ENCODE measurements at places on chromosomes 7 and 10.

DNA sequence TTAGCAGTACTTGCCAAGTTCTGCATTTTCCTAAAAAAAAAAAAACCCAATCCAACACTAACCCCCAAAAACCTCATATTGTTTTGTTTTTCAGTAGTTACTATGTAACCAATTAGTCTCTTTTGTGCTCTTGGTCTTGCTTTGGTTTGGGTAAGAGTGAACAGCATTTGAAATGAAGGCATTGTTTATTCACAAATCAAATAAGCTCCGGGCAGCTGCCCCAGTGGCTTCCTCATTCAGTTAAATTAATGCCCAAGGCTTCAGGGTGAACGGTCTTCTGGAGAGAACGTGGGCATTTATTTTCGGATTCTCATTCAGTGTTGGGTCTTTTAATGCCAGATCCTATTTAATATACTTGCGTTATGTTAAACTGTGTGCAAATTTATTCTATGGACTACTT, 108.7 kb downstream of the GFRA1 start:
- DNase-seq, result no peak

DNA sequence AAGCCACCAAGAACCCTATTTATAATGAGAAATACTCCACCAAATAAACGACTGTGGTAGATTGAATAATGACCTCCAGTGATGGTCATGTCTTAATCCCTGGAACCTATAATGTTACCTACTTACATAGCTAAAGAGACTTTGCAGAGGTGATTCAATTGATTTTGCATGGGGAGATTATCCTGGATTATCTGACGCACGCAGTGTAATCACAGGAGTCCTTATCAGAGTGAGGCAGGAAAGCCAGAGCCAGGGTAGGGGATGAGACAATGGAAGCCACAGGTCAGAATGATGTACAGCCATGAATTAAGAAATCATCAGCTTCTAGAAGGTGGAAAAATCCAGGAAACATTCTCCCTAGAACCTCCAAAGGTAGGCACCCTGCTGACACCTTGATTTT, 286.4 kb upstream of the SP4 start:
- no peak for DNase-seq

GRCh38 chr7:117889611-117890010, 16.4 kb upstream of the CTTNBP2 start:
- DNase-seq, result no peak

DNA sequence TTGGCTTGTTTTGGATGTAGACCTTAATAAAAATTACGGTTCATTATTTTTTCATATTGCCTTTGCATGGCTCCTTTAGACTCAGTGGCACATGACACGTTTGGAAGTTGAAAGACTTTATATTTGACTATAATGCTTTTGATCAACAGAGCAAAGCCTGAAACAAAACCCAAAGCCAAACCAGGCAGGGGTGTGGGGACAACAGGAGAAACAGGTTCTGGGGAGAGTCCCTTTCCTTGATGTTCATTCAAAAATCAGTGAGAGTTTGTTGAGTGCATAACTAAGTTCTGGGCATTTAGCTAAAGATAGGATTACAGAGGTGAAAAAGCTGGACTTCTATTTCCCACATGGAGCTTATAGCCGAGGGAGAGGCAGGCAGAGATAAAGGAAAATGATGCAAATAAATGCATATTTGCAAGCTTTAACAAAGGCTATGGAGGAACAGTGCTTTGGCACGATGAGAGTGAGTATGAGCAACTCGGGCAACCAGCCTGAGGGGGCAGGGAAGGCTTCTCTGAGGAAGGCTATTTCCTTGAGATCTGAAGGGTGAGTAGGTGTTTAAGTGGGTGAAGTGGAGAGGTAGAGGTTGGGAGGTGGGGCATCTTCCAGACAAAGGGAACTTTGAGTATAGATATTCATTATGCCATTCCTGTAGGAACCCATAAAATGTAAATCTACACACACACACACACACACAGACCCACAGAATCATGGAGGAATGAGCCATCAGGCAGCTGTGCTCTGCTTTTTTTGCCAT, 34.5 kb upstream of the PDZD8 start:
- no peak for DNase-seq

DNA sequence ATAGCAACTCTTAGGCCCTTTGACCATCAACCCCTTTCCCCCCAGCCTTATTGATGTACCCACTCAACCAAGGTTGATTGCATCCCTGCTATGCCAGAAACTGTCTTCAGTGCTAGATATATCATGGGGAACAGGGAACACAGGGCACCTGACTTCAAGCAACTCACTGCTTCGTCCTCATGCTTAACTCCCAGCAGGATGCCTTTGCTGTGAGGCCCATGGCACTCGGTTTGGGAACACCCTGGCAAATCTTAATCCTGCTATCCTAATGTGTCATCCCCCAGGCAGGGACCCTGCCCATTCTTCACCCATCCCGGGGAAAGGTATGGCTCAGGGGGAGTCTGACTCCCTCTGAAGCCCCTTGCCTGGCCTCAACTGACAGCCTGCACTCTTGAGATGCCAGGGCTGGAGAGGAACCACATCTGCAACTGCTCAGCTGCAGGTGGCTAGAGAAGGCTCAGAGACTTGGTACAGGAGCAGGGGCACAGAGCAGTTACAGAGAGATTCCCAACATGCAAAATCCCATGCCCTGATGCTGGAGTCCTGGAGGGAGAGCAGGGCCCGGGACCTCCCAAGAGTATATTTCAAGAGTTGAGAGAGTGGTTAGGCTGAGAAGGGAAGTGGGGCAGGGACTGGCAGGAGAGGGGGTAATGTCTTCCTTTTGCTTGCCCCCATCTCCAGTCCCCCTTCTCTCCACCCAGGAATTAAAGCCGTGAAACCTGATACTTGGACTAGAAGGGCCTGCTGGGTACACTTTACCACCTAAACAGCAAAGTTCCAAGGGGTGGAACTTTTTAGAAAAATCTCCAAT, 2.4 kb upstream of the UNC5B start:
- no peak for DNase-seq

GRCh38 chr10:8072211-8072610, 17.7 kb downstream of the GATA3 start:
- no peak for DNase-seq

DNA sequence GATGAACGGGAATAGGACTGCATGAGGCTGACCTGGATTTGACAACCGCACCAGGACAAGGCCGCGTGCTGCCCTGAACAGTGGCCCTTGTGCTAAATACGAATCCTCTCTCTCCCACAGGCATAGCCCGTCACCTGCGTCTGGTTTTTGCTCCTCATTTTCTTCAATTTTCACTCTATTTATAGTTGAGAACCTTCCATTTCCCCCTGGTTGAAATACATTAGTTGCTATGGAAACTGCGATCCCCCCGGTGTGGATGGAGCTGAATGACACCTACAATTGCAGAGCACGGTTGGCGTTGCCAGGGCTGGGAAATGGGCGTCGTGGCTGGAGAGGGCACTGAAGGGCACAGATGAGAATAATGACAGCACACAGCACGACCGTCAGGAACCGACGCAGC, 158.6 kb upstream of the PITRM1 start:
- DNase-seq, result no peak

DNA sequence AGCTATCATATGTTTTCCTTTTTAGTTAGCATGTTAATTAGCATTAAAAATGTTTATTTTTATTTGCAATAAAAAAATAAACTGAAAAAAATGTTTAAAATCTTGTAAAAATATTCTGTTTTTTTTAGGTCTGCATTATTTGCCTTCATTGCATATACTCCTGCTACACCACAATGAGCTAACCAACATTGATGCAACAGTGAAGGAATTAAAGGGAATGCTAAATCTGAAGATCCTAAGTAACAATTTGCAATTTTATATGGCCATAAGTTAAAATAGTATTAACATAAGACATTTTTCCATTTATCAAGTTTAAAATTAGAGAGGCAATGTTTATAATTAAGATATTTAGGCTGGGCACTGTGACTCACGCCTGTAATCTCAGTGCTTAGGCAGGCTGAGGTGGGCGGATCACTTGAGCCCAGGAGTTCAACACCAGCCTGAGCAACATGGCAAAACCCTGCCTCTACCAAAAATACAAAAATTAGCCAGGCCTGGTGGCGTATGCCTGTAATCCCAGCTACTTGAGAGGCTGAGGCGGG, 32.2 kb downstream of the LRRC72 start:
- no peak for DNase-seq

DNA sequence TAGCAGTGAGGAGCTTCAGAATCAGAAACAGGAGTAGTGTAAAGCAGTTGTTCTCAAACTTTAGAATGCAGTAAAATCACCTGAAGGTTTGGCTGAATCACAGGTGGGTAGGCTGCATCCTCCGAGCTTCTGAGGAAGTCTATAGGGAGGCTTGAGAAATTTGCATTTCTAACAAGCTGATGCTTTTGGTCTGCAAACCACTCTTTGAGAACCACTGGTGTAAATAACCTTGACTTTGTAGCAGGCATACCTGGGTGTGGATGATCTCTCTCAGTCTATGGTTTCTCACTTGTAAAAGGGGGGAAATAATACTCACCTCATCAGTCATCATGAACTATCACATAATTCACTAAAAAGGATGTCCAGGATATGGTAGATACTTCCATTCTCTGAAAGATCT, 118.1 kb downstream of the SRI start:
- DNase-seq, result no peak

- no peak for DNase-seq
Measured at GRCh38 chr10:5033061-5033778, 29.6 kb upstream of the AKR1C2 start.

GRCh38 chr10:28947171-28947570, 269.9 kb downstream of the BAMBI start:
- no peak for DNase-seq

- no peak for DNase-seq
Measured at GRCh38 chr7:5620459-5620881, 161.0 kb downstream of the RNF216 start.

DNA sequence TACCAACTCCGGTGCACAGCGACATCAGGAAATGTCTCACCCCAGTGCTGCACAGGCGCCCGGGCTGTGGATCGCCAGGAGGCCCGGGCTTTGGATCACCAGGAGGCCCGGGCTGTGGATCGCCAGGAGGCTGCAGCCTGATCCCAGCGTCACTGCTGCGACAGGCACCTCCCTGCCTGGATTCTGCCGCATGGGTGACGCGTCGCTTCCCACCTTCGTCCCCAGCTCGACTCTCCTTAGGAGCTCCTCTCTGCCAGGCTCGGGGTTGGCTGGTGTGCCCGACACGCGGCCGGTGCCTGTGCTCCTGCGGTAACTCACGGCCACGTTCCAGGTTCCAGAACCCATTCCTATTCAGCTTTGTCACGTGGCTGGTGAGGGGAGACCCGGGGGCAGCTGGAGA, 257.5 kb downstream of the DNAJB6 start:
- no peak for DNase-seq

DNA sequence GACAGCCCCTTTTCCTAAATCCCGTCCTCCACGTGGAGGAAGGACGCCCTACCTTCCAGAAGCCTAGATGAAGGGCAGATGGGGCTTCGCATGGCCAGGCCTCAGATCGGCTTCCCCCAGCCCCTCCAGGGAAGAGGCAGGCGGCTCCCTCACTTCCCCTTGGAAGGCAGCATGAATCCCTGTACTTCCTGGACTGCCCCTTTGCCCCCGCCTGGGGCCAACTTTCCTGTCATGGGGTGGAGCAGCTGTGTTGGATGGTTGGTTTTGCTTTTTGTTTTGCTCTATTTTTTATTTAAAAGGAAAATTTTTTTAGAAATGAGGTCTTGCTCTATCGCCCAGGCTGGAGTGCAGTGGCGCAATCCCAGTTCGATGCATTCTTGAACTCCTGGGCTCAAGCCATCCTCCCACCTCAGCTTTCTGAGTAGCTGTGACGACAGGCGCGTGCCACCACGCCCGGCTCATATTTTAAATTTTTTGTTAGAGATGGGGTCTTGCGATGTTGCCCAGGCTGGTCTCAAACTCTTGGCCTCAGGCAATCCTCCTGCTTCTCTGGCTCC, 27.2 kb downstream of the GTF2IRD1 start:
- no peak for DNase-seq

All from 8988T (cell line).